ENCODE measurements at places on chromosomes 1 and 21.

- DNase-seq, result no peak
Observed at GRCh38 chr1:183783342-183783741, 21.6 kb upstream of the RGL1 start.

- no peak for DNase-seq
Observed at GRCh38 chr1:64980745-64981600, 14.6 kb upstream of the JAK1 start.

GRCh38 chr1:24108334-24109165, 3.4 kb downstream of the MYOM3 start:
- DNase-seq, result no peak

DNA sequence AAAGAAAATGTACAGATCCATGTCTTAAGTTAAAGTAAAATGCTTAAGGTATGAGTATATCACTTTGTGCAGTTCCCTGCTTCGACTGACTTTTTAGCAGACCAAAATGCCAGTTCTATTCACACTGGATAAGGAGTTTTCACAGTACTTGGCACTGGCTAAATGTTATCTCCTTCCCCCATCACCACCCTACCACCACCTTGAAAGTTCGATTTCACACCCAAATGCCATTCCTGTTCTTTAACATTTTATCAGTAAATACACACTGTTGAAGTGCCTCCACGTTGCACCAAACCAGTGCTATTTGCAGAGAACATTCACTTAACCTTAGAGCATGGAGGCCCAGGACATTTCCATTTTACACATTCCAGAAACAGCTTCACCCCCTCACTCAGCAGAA, 100.0 kb downstream of the URB2 start:
- DNase-seq, result no peak

DNA sequence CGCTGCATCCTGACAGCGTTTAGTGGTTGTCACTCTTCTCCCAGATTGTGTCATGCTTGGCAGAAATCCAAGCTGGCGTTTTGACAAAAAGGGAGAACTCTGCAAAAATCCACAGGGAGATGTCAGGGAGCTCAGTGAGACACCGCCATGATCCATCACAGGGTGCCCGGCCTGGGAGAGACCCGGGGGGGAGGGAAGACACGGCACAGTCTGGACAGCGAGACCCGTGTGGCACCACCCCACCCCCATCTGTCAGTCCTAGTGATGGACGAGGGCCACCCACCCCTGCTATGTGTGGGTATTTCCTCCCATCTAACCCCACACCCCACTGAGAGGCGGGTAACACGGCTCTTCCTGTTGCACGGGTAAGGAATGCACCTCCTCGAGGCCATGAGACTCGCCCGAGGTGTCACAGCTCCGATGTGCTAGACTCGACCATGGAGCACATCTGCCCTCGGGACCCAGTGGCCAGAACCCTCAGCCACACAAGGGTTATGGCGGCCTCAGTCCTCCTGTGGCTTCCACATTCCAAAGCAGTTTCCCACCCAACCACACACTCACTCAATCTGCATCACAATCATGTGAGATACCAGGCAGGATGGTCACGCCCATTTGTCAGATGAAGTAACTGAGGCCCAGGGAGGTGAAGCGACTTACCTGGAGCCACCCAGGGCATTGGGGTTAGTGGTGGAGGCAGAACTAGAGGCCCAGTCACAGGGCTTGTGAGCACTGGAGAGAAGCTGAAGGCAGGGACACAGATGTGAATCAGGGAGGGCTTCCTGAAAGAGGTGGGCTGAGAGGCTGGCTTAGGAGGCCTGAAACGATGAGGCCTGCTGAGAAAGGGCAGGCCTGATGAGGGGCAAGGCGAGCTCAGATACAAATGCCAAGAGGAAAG, 688.5 kb downstream of the MATN1 start:
- DNase-seq, result no peak

GRCh38 chr1:193211539-193211938, 25.1 kb upstream of the B3GALT2 start:
- no peak for DNase-seq

- DNase-seq, result no peak
Observed at GRCh38 chr1:84442256-84442655, 36.8 kb upstream of the RPF1 start.

- no peak for DNase-seq
Observed at GRCh38 chr1:101198842-101199636, 37.8 kb upstream of the S1PR1 start.

- no peak for DNase-seq
Observed at GRCh38 chr1:177333936-177334595, 163.3 kb downstream of the BRINP2 start.

DNA sequence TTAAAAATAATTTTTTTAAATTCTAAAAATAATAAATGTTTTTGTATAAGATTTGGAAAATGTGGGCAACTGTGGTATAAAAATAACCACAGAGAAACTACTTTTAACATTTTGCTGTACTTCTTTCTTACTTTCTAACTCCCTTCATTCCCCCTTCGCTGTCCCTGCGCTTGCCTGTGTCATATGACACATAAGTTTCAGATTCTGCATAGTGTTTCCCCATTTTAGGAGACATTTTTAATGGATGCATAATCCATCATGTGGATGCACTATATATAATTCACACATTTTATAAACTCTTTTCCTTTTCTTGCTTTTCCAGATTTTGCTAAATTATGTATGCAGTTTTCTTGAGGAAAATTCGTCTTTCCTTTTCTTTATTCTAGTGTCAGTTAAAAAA, 16.3 kb downstream of the ATG4C start:
- DNase-seq, result no peak

DNA sequence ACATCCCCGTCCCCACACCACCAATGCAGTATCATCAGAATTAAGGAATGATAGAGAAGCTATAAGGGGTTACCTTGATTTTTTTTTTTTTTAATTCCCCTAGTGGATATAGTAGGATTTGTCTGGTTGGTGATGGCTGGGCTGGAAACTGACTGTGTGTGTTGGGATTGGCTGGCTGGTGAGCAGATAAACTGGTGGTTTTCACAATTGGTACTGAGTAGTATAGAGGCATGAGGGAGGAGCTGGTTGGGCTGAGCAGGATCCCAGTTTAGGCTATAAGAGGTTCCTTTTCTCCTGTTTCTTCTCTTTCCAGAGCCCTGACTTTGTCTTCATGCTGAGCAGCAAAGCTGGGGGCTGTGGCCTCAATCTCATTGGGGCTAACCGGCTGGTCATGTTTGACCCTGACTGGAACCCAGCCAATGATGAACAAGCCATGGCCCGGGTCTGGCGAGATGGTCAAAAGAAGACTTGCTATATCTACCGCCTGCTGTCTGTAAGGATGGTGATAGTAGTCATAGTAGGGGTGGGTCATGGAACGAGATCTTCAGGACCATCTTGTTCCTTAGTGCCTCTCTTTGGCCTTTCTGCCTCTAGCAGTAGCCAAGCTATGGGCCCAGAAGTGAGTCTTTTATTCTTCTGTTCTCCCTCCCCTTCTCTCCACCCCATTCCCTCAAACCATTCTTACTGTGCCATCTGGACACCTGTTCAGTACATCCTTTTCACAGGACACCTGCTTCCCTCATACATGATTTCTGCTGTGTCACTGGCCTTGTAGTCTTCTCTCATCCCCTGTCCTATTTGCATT, 26.9 kb downstream of the RAD54L start:
- DNase-seq, result no peak

- peak; percentile 25 for DNase-seq
Observed at GRCh38 chr1:36342426-36343185, 19.2 kb upstream of the EVA1B start.

GRCh38 chr1:226549094-226549936, 751 bp downstream of the STUM start:
- DNase-seq, result no peak

- DNase-seq, result no peak
Observed at GRCh38 chr1:13929313-13929712, 229.3 kb downstream of the PRDM2 start.

- DNase-seq, result no peak
Observed at GRCh38 chr1:201504799-201505502, 2.0 kb downstream of the CSRP1 start.

- no peak for DNase-seq
Observed at GRCh38 chr1:33358114-33358794, 37.4 kb upstream of the A3GALT2 start.

GRCh38 chr1:239647045-239647444, 260.7 kb downstream of the CHRM3 start:
- DNase-seq, result no peak

DNA sequence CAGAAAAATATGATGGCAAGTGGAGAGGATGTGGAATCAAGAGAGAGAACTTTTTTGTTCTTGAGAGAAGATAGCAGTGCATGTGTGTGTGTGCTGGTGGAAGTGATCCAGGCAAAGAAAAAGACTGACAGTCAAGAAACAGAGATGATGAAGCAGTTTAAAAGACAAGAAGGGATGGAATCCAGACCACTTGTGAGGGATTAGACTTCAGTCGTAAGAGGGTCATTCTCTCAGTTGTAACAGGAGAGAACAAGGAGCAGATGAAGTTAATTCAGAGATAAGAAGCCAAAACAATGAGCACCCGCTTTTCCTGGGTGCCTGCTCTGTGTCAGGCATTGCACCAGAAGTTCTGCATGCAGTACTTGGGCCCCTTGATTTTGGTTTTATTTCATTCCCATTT, 76.6 kb downstream of the RNF220 start:
- no peak for DNase-seq

DNA sequence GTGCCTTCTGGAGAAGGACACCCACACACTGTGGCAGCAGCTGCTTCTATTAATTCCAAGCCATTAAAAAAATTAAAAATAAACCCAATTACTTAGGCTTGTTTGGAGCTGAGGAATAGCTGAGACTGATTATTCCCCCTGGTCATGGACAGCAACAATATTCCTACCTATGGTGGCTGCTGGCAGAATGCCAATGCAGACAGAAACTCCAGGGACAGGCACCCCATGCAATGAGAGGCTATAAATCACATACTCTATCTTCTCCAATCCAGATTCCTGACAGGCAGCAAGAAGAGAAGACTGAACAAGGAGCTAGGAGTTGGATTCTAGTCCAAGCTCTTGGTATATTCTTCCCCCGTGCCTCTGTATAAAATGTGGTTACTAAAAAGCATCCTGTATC, 275.4 kb upstream of the BEND5 start:
- DNase-seq, result no peak

- no peak for DNase-seq
Observed at GRCh38 chr1:119133987-119134386, 6.5 kb downstream of the WARS2 start.

DNA sequence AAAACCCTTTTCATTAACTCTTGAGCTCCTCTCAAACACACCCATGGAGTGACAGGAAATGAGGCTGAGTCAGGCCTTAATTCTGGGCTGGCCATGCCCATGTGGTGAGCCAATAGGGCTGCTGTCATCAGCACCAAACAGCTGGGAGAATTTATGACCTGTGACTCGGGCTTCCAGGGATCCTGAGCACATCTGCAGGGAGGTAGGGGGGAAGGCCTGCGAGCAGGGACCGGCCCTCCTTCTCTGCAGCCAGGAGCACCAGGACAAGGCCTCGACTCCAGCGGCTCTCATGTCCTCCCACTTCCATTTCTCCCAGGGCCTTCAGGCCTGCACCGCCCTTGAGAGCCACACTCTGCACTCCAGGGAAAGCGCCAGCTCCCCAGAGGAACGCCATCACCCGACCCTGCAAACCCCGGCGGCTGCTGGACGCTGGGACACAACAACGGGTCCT, 14.6 kb downstream of the RIPK4 start:
- no peak for DNase-seq

GRCh38 chr1:109161858-109162606, 48.1 kb downstream of the ELAPOR1 start:
- DNase-seq, result no peak

- no peak for DNase-seq
Observed at GRCh38 chr21:36218691-36219090, 62.1 kb downstream of the DOP1B start.

DNA sequence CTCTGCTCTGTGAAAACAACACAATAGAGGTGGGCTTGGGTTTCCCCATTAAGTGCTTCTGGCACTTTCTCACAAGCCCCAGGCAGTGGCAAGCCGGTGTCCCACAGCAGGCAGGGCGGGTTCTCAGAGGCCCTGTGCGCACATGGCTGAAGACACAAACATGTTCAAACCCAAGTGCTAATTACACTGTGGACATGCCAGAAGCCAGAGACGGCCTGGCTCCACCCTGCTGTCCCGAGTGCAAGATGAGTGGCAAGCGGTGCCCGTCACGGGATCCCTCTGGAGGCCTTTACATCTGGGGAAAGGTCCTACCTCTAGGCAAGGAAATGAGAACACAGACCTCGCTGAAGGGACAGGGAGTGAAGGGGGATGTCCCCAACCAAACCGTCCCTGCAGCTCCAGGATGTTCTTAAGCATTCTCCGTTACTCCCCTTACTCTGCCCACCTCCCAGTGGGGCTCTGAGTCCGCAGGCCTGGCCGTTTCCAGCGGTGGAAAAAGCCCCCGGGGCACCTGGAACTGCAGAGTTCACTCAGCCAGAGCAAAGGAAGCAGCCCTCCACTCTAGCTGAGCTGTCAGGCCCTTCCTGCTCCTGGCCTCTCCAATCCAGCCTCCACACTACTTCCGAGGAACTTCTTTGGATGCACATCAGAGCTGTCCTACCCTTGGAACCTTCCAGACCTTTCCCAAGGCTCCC, 57.4 kb downstream of the SLC66A1 start:
- no peak for DNase-seq

GRCh38 chr1:207763972-207764371, 12.1 kb downstream of the CD46 start:
- DNase-seq, result no peak

GRCh38 chr1:175536921-175537320, 206.5 kb downstream of the TNR start:
- DNase-seq, result no peak

GRCh38 chr1:97875996-97876395, 44.8 kb downstream of the DPYD start:
- no peak for DNase-seq

DNA sequence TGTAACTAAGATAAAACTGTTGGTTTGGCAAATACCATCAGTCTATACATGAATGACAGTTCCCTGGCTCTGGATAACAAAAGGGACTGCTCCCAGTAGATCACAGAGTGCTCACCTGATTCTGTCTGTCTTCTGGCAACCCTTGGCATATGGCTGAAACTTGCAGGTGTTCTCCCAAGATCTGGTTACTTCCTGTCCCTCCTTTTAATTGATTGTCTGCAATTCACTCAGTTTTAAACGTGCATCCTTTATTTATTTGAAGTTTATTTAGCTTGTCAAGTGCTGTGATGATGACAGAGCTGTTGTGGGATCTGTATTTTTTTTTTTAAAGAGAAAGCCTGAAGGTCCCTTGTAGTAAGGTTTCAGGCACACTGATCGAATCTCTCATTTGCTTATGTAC, 3.4 kb downstream of the KCNA3 start:
- no peak for DNase-seq

- no peak for DNase-seq
Observed at GRCh38 chr1:89552471-89553081, 27.9 kb downstream of the LRRC8B start.

DNA sequence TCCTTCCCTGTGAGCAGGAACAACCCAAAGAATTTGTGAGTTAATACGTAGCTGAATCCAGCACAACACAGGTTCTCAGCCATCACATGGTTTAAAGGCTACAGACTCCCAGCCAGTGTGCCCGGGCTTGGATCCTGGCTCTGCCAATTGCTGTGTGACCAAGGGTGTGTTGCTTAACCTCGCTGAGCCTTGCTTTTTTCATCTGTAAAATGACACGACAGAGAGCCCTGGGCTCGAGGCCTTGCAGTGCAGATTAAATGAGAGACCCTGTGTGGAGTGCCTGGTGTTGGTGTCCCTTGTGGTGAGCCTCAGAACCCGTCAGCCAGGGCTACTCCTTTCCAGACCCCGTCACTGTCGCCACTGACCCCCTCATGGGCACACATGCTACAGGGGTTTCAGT, 39.4 kb downstream of the CHAF1B start:
- DNase-seq, result no peak
